Stomach (tissue), 19 donors: ENCODE measurements at places on chromosomes 16 and 17. TPM values are rescaled to one million over a fixed set of nuclear protein-coding genes. Genes with fewer than 3 reads are reported as not detected.

GRCh38 chr17:15501282-15501681 is 33.9 kb upstream of the CDRT4 start:
- no peak for DNase-seq

Gene FBXL16
- not detected for total RNA-seq

Gene CSH1
- not detected for total RNA-seq

- DNase-seq: no peak
These were observed 126.9 kb downstream of the PARN start for GRCh38 chr16:14502932-14503741.

DNA sequence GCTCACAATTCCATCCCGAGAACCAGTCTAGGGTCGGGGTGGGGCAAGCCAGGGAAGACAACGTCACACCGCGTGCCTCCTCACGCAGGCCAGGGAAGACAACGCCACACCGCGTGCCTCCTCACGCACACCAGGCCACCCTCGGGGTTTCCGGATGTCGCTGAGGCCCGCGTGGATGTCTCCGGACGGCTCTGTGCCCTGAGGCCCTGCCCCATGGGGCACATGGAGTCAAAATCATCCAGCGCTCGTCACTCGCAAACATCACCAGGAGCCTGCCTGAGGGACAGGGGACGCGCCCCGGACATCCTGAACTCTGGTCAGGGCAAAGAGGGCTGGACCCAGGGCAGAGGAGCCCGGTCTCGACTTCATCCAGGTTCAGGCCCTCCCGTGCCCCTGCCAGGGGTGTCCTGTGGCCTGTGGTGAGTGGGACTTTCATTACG is 3.7 kb downstream of the TMEM204 start:
- no peak for DNase-seq

- DNase-seq: no peak
These were observed 271.3 kb downstream of the PARN start for GRCh38 chr16:14358697-14359305.

Gene SOX15
- not detected for total RNA-seq

- DNase-seq: no peak
These were observed 183.2 kb downstream of the C16orf78 start for GRCh38 chr16:49556606-49557446.

DNA sequence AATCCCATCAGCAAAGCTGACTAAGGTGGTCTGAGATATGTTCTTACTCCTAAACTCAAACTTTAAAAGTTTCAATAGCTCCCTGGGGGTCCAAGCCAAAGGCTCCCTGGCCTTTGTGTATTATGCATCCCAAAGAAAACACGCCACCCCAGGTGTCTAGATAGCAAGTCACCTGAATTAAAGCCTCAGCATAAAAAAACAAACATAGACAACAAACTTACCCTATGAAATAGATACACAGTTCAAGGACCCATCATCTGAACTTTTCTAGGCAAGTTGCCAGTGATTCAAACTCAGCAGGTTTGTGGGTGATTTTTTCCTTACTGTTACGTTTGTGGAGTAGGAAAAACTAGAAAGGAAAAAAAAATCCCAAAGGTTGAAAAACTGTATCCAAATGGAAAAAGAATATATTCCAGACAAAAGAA is 12.5 kb downstream of the CMTM3 start:
- no peak for DNase-seq

DNA sequence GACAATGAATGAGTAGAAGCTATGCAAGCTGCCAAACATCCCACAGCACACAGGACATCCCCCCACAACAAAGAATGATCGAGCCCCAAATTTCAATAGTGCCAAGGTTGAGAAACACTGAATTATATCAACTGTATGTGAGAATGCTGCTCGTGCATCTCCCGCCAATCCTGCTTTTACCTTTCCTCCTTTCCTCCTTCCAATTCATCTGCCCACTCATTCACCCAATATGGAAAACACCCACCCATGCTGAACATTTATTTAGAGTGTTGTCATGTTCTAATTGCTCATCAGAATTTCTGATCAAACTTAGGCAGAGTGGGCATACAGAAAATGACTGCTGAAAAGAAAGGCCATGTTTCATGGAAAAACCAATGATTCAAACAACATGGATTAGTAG is 183.0 kb downstream of the TMEM114 start:
- no peak for DNase-seq

GRCh38 chr17:15145621-15146020 is 119.5 kb downstream of the PMP22 start:
- DNase-seq: no peak

GRCh38 chr17:44794851-44795413 is 35.2 kb downstream of the GJC1 start:
- DNase-seq: no peak

Gene SHISA9
- 1.3 TPM for total RNA-seq

GRCh38 chr16:84572096-84572495 is 45.8 kb downstream of the COTL1 start:
- DNase-seq: no peak

DNA sequence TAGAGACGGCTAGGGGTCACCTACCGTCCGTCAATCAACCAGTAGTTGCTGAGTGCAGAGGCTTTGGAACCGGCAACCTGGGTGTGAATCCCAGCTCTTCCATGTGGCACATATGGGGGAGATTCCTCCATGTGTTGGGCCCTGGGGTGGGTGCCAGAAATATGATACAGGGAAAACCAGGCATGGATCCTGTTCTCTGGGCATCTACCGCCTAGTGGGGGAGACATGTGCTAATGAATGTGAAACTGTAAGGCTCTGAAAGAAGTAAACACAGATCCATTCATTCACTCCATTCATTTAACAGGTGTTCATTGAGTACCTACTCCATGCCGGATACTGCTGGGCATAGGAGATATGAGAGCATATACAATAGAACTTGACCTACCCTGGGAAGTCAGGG is 39.5 kb upstream of the SDK2 start:
- DNase-seq: no peak

DNA sequence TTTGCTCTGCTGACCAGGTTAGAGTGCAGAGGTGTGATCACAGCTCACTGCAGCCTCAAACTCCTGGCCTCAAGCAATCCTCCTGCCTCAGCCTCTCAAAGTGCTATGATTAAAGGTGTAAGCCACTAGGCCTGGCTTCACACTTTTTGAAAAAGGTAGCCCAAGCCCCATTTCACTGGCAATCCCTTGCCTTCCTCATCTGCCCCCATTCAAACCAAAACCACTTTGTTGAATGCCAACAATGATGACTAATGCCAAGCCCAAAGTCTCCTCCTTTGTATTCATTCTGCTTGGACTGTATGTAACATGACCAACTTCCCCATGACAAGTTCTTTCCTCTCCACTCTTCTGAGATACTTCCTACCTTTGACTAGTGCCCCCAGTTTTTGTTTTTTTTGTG is 33.1 kb downstream of the N4BP1 start:
- DNase-seq: no peak
